ENCODE measurements at places on chromosomes 13 and 19.

GRCh38 chr13:85729296-85729695 is 69.9 kb downstream of the SLITRK6 start:
- DNase-seq = no peak

- DNase-seq = no peak
These were observed 2.3 kb downstream of the DDX39A start for GRCh38 chr19:14416817-14417231.

GRCh38 chr19:1929021-1929742 is 11.8 kb upstream of the CSNK1G2 start:
- no peak for DNase-seq

- DNase-seq = no peak
These were observed 221.8 kb downstream of the LACC1 start for GRCh38 chr13:44101347-44102083.

GRCh38 chr13:42101821-42102585 is 53.6 kb downstream of the DGKH start:
- no peak for DNase-seq
